ENCODE measurements at places on chromosomes 1 and 21.
A peak's percentile ranks its signal among the peaks of the same experiment; 100 is the strongest.

- DNase-seq: peak; percentile 13
Measured at GRCh38 chr1:1084372-1085170, 10.5 kb upstream of the RNF223 start.

DNA sequence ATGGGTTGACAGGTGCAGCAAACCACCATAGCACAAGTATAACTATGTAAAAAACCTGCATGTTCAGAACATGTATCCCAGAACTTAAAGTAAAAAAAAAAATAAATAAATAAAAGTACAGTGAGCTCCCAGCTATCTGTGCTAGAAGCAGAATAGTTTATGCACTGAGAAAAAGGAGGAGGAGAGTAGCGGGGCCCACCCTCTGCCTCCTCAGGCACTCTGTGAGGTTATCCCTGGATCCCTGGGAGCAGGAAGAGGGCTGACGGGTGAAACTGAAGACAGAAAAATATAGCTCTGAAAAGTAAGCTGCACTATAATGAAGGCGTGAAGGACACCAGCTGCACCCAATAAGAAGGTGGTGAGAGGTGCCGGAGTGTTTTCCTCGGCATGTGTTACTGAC is 117.2 kb downstream of the SIPA1L2 start:
- no peak for DNase-seq

- no peak for DNase-seq
Measured at GRCh38 chr1:177897281-177897997, 72.4 kb downstream of the SEC16B start.

DNA sequence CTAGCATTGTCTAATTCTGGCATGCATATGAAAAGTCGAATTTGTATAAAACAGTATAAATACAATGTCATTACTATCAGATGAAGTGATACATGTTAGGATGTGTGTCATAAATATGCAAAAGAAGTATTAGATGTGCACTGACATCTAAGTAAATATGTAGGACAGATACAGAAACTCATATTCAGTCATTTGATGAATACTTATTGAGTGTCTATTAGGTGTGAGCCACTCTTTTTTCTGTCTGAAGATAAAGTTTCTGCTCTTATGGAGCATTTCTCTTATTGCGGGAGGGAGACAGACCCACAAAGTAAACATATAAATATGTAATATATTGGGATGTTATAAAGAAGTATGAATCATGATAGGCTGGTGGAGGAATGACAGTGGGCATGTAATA is 426.6 kb upstream of the B3GALT2 start:
- DNase-seq: no peak

DNA sequence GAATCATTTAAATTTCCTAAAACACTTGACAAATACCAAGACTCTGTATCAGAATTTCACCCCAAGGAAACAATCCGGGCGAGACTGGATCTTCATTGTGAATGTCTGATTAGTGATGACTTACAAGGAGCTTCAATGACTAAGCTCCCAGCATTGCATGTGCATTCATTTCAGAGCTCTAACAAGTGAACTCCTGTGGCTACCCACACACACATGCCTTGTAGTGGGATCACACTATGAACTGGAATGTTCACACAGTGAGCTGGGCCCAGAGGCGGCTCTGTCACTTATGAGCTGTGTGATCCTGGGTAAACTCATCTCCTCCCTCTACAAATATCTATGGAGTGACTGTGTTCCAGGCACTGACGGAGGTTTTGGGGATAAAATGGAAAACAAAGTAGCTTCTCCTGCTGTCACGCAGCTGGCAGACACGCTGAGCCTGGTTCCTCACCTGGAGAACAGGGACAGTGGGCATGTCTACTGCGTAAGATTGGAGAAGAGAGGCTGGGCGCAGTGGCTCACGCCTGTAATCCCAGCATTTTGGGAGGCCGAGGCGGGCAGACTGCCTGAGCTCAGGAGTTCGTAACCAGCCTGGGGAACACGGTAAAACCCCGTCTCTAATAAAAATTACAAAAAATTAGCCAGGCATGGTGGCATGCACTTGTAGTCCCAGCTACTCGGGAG is 56.9 kb downstream of the CLSTN1 start:
- no peak for DNase-seq

DNA sequence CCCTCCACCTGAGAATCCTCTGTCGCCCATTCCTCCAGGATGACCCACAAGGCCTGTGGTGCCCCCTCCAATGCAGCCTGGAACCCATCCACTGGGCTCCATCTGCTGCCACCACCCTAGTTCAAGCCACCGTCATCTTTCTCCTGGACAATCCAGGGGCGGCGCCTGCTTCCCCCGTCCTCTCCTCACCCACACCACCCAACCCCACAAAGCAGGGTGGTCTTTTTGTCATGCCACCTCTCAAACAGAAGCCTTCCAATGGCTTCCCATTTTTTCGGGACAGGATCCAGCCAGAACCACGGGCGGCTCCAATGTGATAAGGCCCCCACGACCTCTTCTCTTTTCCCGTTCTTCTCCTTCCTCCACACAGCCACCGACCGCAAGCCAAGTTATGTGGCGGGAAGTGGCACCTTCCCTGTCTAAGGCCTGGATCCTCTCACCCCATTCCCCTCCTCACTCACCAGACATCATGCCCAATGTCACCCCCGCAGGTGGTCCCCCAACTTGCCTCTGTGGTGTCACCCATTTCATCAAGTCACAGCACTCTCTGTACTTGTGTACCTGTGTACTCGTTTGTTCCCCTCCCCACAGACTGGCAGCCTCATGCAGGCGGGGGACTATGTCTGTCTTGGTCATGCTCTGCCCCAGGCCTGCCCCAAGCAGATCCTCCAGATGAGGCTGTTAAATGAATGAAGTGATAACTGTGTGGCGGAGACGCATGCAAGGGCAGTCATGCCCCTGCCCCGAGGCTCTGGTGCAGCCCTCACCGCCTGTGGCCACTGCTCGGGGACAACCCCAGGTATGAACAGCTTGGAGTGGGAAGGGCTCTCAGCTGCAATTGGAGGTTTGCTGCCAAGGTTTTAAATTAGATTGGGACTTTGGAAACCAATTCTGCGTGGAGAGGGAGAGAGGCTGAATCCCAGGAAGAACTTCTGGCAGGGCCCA is 11.0 kb downstream of the UBXN11 start:
- no peak for DNase-seq

DNA sequence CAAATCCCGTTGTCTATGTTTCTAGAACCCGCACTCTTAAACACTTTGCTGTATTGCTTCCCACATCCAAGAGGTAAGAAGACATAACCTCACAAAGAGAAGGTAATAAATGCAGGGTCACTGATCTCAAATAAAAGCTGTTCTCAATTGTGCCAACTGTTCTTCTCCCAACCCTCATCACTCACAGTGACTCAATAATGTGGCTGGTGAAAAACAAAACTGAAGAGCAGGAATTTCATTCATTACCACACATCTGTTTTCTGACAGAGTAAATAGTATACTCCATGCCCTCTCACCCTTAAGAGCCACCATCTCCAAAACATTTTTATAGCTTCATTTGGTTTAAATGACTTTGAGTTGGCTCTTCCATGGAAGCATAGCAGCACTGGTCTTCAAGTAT is 6.2 kb upstream of the ERICH3 start:
- no peak for DNase-seq

DNA sequence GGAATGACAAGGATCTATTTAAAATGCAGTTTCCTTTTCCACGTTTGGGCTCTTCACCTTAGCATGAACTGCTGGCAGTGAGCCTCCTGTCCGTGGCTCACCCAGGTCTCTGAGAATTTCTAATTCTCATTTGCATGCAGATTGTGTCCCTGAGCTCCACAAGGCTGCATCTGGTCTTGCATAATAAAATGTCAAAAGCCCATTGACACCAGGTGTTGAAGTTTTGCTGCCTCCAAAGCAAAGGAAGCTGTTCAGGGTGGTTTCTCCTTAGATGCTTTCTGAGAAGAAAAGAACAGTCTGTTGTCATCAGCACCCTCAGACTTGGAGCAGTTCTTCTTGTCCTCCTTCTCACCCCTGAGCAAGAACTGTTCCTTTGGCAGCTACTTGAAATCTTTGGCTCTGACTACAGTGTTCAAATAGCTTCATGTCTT is 433.1 kb upstream of the KAZN start:
- DNase-seq: no peak

DNA sequence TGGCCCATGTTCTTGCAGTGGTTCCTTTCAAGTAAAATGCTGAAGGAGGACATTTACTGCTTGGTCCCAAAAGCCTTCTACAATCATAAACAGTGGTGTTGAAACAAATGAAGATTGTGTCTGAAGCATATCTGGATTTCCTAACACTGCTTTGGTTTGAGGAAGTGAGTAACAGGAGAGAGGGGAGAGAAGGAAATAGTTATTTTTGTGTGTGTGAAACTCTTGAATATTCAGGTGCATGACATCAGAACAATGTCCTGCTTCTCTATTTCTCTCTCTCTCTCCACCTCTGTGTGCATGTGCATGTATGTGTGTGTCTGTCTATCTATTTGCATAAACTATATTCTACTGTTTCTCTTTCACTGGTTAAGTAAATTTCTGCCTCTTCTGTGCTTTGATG is 61.4 kb upstream of the TNFSF18 start:
- DNase-seq: no peak

GRCh38 chr1:177183836-177184235 is 13.1 kb downstream of the BRINP2 start:
- no peak for DNase-seq

All from uterus (tissue), 4 donors.